ENCODE measurements at places on chromosomes 16 and 17. TPM values are rescaled to one million over a fixed set of nuclear protein-coding genes. Genes with fewer than 3 reads are reported as not detected.

ATP6V0A1 gene
- 35.7 TPM for total RNA-seq

GRCh38 chr16:81457326-81458133 is 12.9 kb downstream of the CMIP start:
- no peak overlapping the region for H3K27ac ChIP-seq
- DNase-seq, result peak; percentile 80
- peaks cover 3% of the 10 kb centered on the region for H3K4me1 ChIP-seq
- H3K36me3 ChIP-seq, result no peaks in the 10 kb centered on the region
- H3K27me3 ChIP-seq, result no peaks in the 10 kb centered on the region

DNA sequence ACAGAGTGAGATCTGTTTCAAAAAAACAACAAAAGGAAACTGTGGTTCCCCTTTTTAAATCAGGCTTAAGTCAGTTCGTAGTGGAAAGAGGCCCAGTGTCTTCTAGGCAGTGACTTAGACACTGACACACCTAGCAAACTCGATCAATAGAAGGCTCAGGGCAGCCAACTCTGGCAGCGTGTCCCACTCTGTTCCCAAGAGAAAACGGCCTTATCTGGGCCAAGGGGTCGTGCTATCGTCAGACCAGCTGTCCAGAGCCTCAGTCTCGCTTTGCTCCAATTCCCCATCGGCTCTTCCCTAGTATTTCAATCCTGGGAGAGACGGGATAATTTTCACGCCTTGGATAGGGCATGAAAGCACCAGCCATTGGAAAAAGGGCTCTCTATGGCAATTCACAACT is 72.9 kb downstream of the SLC5A11 start:
- no peak overlapping the region for H3K4me3 ChIP-seq
- no peak overlapping the region for H3K27ac ChIP-seq
- no peak for DNase-seq
- no peaks in the 10 kb centered on the region for H3K4me1 ChIP-seq
- peaks cover 18% of the 10 kb centered on the region for H3K36me3 ChIP-seq
- H3K27me3 ChIP-seq, result no peaks in the 10 kb centered on the region

DNA sequence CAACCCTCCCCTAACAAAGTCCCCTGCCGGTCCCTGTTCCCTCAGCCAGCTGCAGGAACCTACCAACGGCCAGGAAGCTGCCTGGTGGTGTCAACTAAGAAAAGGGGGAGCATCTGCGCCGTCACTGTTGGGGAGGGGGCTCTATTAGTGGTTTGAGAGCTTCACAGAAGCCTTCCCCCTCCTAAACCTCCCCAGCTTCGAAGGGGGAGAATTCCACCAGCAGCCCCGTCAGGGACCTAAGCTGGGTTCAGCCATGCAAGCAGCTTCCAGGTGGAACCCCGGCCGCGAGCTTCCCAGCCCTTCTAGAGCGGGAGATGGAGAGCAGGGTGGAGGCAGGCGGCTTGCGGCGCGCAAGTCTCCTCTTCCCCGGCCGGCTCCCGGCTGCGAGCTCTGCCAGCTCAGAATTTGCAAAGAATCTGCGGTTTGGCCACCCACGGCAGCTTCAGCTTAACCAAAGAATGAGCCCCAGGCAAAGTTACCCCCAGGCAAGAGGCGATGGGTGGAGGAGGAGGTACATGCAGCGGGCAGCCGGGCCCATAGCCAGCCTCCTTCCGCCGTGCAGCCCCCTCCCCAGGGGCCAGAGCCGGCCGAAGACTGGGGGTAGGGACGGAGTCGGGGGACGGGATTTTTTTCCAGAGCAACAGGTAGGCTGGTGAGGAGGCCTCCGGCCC is 33.7 kb downstream of the DDX19A start:
- peak; percentile 89 for DNase-seq
- no peaks in the 10 kb centered on the region for H3K4me1 ChIP-seq
- H3K4me3 ChIP-seq, result peak overlapping the region; percentile 77
- H3K27ac ChIP-seq, result peak overlapping the region; percentile 84

DNA sequence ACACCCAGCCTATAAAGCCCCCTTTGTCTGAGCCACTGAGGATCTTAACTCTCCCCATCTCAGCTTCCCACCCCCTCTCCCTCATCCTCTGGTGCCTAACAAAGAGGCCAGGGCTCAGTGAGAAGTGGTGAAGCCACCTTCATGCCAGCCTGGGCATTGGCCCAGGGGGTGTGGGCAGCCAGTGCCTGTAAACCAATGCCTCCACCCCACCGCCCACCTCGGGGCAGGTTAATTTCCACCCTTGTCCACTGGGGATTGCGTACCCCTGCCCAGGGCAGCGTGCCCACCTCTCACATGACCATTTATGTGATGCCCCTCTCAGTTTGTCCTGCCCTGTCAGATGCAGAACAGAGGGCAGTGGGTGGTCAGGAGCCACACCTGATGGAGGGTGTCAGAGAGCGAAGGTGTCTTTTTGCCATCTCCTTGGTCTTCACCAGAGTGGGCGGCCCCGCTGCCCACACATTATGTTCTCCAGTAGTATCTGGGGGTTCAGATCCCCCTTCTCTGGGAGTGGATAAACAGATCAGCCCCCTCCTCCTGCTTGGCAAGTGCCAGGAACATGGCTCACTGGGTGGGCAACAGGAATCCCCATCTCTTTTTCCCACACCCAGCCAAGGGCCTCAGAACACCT is 10.1 kb upstream of the ARHGAP23 start:
- H3K4me3 ChIP-seq, result no peak overlapping the region
- peaks cover 28% of the 10 kb centered on the region for H3K27me3 ChIP-seq
- H3K27ac ChIP-seq, result no peak overlapping the region
- no peak for DNase-seq
- peaks cover 11% of the 10 kb centered on the region for H3K4me1 ChIP-seq

GRCh38 chr17:640436-640835 is 74.2 kb downstream of the VPS53 start:
- H3K27me3 ChIP-seq, result no peaks in the 10 kb centered on the region
- no peak overlapping the region for H3K27ac ChIP-seq
- DNase-seq, result no peak

Measured in fibroblast of lung (primary cell).